Stimulated activated CD8-positive, alpha-beta memory T cell treated with anti-CD3 and anti-CD28 coated beads, Interleukin-4, amount 100 ng/mL, for 4 hours (primary cell): ENCODE measurements at places on chromosomes 11 and 22.

DNA sequence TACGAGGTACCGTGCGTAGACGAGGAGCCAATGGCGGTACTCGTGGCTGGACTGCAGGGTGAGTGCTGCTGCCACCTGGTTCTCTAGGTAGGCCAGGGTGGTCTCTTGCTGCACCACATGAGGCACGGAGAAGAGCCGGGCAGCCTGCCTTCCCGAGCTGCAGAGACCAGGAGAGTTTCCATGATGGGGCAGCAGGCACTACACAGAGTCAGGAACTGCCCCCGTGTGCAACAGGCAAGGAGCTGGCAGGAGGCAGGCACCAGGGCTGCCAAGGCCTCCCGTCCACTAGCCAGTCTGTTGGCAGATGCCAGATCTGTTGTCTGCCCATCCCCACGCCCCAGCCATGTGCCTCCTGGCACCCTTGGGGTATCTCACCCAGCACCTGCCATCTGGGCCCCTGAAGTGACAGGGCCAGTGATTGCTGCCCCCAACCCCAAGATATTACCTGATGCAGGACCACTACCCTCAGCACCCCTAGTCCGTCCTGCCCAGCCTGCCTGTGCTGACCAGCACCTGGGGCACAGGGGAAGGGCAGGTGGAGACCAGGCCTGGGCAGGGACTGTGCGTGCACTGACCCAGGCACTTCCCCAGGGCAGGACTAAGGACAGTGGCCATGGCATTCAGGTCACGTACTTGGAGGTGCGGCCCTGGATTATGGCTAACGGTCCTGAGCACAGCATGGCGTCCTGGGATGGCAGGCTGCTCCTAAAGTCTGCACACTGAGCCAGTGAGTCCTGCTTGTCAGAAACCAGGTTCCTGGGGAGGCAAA lies 62.0 kb upstream of the CLTCL1 start:
- no peak for DNase-seq

DNA sequence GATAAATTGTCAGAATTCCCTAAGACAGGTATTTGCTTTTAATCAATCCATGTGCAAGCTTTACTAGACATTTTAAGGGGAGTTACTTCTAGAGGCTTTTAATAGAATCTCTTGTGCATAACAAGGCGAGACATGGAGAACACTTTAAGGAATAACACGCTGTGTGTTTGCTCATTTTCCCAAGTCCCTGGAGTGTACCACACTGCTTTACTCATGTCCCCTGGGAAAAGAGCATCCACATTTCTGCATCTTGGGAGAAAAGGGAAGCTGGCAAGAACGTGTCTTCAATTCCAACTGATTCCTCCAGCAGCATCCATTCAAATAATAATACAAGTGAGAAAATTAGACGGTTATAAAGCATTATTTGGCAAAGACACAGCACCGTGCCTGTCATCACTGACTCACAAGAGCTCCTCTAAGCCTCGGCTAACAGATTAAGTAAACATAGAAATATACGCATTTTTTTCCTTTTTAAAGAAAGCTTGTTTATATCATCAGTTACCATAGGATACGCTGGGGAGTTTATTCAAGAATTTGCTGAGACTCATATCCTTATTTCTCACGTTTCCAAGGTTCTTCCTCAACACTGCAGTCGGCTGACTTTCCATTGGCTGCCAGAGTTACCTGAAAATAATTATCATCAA lies 121.5 kb downstream of the CD44 start:
- DNase-seq, result no peak

DNA sequence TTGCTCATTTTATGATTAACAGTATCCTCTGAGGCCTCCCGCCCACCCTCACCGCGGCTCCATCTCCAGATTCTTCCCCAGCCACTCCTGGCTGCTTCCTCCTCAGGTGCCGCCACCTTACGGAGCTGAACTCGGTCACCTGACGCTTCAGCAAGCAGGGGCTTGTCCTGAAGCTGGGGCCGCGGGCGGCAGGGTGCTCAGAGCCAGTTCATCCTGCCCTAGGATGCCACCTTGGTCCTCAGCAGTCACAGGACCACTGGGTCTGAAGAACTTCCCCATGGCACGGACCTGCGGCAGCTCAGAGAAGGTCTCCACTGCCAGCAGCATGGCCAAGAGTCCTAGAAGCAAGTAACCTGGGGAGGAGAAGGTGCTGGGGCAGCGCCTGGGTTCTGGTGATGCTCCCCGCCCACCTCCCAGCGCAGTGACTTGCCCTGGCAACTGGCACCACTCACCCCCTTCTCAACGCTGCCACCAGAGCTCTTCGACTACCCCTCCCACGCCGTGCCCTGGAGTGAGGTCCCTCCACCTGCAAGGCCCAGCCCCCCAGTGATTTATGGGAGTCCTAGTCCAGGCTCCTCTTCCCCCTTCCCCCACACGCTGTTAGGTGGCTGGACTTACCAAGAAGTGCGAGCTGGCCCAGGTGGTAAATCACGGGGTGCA lies 2.6 kb downstream of the KCNK7 start:
- DNase-seq, result no peak

- DNase-seq, result no peak
These were observed 8.5 kb downstream of the ADORA2A start for GRCh38 chr22:24435861-24436371.

GRCh38 chr11:28860893-28861292 lies 752.7 kb downstream of the METTL15 start:
- DNase-seq, result no peak

- DNase-seq, result no peak
These were observed 24.3 kb upstream of the TRAF6 start for GRCh38 chr11:36534276-36534840.

DNA sequence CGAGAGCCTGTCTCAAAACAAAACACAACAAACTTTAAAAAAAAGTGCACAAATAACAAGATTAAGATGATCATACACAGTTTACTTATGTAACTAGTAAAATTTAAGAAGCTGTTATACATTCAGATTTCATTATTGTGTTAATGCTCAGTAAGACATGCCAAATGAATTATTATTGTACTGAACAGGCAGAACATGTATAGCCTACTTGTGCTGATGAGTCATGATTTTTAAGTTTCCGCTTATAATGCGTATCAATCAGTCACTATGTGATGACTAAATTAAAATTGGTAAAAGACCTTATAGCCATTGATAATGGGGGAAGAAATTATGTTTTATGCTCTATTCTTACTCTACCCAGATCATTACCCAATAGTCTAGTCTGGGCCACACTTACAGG lies 20.5 kb upstream of the EXPH5 start:
- DNase-seq, result no peak

DNA sequence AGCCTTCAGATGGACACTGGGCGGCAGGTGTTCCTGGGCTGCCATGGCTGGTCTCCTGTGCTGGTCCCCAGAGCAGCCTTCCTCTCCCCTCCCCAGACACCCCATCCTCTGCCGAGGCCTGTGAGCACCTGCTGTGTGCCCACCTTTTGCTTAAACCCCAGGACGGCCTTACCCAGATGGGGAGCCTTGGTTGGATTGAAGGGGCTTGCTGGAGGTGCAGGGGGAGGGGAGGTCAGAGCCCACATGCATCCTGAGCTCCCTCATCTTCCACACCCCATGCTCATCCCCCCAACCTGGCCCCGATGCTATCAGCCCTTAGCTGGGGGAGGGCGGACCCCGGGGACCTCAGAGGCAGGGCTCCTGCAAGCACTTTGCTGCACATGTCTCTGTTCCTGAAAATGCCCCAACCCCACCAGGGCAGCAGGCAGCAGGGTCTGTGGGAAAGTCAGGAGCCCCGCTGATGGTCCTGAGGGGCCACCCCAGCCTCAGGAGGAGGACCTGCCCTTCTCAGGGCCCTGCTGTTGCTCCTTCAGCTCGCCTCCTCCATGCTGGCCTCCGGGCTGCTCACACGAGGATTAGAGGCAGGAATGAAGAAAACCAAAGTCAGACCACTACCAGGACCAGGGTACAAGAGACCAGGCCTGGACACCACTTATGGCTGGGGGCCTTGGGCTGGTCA lies 41.6 kb upstream of the CCDC188 start:
- DNase-seq, result no peak

- DNase-seq, result no peak
These were observed 182.5 kb downstream of the CADM1 start for GRCh38 chr11:115321605-115322289.

- no peak for DNase-seq
These were observed 38.3 kb upstream of the RAB1B start for GRCh38 chr11:66230156-66230555.

- no peak for DNase-seq
These were observed 408.9 kb upstream of the ANO5 start for GRCh38 chr11:21783954-21784353.

DNA sequence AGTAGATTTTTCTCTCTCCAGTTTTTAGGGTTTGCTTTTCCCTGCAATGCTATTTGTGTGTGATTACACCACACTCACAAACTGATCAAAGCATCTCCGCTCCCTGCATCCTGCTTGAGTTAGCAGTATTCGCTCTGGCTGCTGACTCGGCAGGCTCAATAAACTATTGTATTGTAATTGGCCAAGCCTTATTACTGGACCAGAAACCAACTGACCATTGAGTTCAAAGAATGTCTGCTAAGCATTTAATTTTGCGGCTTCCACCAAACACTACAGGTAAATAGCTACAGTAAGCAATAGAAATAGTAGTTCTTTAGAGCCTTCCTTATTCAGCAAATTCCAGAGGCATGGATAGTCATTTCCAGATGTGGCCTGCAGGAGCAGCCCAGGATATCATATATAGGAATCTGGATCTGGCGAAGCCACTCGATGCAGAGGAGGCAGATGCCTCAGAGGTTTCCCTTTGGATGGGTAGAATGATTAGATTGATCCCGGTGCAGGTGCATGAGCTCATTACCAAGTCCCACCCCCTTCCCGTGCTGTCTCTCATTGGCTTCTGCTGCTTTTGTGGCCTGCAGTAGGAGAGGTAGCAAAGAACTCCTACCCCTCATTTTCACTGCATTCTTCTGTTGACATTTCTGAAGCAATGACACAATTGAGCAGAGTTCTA lies 77.3 kb downstream of the COMMD9 start:
- DNase-seq, result no peak

DNA sequence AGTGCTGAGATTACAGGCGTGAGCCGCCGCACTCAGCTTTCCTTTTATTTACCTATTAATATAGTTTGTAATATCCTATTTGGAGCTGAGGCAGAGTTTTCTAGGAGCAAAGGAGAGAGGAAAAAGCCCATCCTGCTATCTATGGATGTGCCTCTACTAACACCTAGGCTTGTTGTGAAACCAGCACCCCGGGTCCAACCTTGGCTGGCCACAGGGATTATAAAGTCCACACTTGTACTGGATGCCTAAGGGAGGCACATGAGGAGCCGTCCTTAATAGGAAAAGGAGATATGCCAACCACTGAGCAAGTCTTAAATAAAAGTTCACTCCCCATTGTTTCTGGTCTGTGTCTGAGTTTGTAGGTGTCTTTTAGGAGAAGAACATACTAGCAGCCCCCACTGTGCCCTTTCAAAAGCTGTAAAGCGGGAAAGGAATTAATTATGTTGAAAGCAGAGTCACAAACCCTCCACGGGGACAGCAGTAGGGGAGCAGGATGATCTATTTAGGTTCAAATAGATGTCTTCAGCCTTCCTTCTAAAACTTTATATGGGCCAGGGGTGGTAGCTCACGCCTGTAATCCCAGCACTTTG lies 29.3 kb downstream of the RRP7A start:
- no peak for DNase-seq

DNA sequence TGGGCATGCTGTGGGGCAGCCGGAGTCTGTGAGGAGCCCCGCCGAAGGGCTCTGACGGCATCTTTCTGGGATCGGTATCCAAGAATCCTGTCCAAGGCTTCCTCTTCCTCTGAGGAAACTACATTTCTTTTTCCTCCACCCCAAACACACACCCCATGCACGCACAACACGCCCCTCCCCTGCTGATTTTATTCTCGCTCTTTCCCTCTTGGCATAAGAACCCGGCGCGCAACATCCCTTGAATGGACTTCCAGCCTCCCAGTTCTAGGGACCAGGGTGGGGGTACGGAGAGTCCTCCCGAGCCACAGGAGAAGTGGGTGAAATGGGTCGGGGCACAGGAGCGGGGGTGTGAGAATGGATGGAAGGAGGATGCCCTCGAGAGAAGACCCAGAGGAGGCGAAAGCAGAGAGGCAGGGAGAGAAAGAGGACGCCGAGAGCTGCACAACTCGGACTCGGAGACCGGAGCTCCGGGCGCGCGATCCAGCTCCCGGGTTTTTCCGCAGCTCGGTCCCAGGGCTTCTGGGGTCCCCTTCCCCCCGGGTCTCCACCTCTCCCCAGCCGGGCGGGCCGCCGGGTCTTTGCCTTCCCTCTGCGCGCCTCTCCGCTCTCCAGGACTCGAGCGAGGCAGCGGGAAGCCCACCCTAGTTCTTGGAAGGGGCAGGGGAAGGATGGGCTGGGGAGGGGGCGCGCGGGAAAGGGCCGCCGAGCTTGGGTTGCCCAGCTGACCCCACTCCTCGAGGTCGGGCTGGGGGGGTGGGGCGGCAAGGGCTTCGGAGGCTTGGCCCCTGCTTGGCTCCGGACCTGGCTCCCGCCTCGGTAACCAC lies 1.5 kb upstream of the LARGE1 start:
- no peak for DNase-seq

DNA sequence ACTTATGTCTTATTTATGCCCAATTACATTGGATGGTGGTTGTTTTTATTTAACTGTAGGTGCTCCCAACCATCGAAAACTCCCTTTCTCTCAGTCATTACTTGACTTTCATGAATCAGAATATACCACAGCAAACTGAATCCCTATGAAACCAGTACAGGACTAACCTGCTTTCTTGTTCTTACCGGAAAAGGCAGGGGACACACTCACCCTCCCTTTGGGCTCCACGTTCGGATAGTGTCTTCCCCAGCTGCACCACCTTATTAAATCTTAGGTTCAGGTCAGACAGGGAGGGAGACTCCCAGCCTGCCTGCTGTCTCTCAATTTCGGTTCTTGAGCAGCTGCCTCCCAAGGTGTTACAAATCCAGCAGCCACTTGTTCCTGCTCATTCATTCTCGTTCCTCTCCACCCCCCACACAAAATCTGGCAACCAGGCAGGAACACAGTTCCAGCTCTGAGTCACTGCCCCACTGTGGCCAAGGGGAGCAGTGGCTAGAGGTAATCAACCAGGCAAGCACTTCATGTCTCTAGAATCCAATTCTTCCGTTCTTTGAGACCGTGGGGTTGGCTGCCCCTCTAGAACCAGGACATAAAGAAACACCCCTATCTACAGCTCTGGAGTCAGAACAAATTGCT lies 133.0 kb downstream of the PLEKHA7 start:
- DNase-seq, result no peak

GRCh38 chr22:37219533-37219932 lies 7.3 kb upstream of the SSTR3 start:
- DNase-seq, result no peak

DNA sequence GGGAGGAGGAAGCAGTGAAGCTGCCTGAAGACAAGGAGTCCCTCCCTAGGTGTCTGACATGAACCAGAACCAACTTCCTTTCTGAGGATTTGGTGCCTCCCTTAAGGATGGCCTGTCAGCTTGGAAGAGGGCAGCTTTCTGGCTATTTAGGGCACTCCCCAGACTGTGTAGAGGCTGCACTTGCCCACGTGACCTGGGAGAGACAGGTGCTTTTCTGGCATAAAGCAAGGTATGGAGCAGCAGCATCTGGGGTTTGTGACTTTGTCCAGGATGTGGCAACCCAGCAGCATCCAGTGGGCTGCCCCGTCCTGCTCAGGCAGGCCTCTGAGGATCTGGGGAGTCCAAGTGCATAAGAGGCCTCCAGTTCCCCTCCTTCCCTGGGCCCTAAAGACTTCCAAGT lies 42.0 kb upstream of the TLCD5 start:
- no peak for DNase-seq

- no peak for DNase-seq
These were observed 36.8 kb upstream of the SMTN start for GRCh38 chr22:31044262-31044861.
